CD14-positive monocyte (primary cell): ENCODE measurements at places on chromosomes 11 and 22. TPM values are rescaled to one million over a fixed set of nuclear protein-coding genes. Genes with fewer than 3 reads are reported as not detected.

RNF26 gene
- polyA plus RNA-seq, result 20.5 TPM

EIF3M gene
- polyA plus RNA-seq, result 153 and 315 TPM in 2 replicates

LRRC32 gene
- polyA plus RNA-seq, result not detected

OR2AG2 gene
- polyA plus RNA-seq, result not detected

MARK2 gene
- polyA plus RNA-seq, result 33.3 TPM

HTR3A gene
- polyA plus RNA-seq, result not detected in 2 replicates

PLEKHB1 gene
- polyA plus RNA-seq, result 0.05 and 0.67 TPM in 2 replicates

MMP27 gene
- polyA plus RNA-seq, result not detected

LRRC56 gene
- not detected for polyA plus RNA-seq

MMP11 gene
- not detected for polyA plus RNA-seq
